ENCODE measurements at places on chromosomes 13 and 19.
A peak's percentile ranks its signal among the peaks of the same experiment; 100 is the strongest.

GRCh38 chr13:109884462-109884861 lies 98.1 kb upstream of the IRS2 start:
- no peak for DNase-seq

- DNase-seq: no peak
Measured at GRCh38 chr19:30328096-30328495, 44.1 kb upstream of the ZNF536 start.

DNA sequence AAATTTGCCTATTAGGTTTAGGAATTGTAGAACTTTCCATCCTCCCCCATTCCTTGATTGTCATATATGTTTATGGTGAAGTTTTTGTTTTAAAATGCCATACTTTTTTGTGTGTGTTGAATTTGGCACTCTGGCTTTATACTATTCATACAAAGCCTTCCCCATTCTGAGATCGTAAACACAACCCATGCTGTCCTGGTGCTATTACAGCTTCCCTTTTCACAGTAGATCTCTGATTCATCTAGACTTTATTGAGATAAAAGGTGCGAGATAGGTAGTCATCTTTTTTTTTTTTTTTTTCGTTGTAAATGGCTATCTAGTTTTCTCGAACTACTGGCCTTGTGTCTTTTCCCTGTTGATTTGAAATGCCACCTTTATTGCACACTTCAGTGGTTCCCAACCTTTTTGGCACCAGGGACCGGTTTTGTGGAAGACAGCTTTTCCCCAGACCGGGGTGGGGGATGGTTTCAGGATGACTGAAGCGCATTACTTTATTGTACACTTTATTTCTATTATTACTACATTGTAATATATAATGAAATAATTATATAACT lies 94.6 kb downstream of the LRCH1 start:
- DNase-seq: peak; percentile 48

DNA sequence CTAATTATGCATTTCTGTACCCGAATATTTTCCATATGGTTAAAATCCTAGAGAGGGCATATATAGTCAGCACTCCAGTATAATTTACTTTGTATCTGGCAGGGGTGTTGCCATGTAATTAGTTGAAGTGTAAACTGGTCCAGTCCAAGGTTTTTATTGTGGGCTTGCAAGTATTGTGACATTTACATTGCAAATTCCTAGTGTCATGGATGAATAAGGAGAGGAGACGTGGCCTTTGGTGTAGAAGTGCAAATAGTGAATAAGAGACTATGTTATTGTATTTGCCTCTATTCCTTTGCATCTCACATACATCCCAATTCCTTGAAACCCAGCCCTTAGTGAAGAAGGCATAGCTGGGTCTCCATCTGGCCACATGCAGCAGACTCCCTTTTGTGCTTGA lies 330.6 kb downstream of the ATP8A2 start:
- DNase-seq: peak; percentile 16

- DNase-seq: peak; percentile 79
Measured at GRCh38 chr19:45769821-45770191, 754 bp upstream of the SIX5 start.

DNA sequence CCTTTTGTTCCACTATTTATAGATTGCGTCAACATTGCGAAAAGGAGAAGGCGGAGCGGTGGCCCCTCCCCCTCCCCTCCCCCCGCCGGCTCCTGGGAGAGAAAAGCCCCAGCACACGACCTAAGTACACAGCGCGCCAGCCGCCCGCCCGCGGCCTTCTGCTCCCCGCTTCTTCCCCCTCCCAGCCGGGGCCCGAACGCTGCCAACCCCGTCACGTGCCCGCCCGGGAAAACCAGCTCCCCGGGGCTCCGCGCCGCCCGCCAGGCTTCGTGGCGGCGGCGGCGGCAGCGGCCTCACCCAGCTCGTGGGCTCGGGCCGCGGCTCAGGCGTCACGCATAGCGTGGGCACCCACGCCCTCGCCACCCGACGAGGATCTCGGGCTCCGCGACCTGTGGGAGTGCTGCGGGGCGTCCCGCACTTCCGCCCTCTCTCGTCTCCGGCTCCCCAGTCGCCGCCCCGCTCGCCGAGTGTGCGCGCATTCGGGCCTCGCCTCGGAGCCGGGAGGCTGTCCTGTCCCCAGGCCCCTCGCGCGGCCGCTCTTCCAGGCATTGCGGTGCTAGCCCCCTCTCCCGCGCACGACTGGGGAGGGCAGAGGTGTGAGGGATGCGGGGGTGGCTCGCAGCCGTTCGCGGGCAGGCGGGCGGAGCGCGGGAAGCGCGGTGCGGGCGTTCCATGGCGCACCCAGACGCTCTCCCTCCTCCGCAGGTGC lies 110.5 kb downstream of the KCNRG start:
- DNase-seq: peak; percentile 93

DNA sequence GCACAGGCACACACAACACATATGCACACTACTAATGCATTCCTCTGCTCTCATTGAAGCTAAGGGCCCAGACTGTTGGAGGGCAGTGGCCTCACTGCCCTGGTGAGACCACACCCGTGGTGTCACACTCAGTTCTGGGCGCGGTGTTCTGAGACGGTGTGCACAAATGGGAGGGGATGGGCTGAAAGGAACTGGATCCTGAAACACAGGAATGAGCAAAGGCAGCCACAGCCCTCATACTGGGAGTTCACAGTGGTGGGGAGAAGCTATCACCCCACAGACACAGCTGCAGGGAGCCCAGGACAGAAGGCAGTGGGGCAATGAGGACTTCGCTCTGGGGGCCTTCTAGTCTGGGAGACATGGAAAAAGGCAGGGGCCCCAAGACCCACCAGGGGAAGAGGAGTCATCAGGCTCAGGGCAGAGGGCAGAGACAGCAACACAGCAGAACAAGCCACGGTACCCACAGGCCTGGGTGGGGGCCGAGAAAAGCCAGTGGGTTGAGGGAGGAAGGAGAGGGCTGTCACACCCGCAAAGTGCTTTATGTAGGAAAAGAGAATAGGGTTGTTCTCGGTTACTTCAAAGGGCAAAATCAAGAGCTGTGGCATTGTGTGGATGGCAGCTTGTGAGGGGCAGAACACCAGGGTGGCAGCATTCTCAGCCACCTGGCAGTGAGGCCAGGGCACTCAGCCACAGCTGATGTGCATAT lies 75.4 kb upstream of the GPR183 start:
- no peak for DNase-seq

GRCh38 chr19:531753-532560 lies at the start of gene CDC34:
TSS of gene CDC34 (plus strand) at chr19:531760. CDS start at chr19:531932, 172 bp downstream.
- DNase-seq: peak; percentile 70

- no peak for DNase-seq
Measured at GRCh38 chr19:49560358-49560900, 19.9 kb downstream of the NOSIP start.

GRCh38 chr13:44540761-44541434 lies 35.2 kb downstream of the TSC22D1 start:
- DNase-seq: no peak

DNA sequence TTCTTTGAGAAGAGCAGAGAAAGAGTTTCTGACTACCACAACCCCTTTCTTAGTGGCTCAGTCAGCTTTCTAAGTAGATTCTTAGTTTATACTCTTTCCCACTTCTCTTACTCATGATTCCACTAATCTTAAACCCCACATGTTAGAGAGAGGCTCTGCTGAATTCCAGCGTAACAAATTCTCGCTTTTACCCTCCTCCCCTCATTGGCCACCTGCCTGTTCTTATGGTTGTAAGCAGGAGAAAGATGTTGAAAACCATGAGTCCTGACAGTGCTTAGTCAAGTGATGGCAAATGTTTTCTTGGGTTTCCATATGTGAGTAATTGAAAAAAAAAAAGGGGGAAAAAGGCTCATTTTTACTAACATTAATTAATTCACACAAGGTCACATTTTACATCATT lies 125.9 kb downstream of the ZDHHC20 start:
- no peak for DNase-seq

DNA sequence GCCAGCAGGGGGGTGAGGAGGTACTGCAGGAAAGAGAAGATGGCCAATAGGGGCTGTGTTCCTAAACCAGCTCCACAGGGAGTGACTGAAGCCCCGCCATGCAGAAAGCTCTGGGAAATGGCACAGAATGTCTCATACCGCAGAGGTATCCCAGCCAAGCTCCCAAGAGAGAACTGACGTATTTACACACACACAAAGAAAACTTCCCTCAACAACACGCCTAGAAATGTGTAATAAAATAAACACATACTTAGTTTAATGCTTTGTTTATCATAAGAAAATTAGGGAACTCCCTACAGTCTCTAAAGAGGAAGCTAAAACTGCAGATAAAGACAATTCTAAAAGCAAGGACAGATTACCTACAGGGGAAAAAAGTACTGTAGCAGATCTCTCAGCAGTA lies 40.0 kb downstream of the ESD start:
- DNase-seq: no peak

DNA sequence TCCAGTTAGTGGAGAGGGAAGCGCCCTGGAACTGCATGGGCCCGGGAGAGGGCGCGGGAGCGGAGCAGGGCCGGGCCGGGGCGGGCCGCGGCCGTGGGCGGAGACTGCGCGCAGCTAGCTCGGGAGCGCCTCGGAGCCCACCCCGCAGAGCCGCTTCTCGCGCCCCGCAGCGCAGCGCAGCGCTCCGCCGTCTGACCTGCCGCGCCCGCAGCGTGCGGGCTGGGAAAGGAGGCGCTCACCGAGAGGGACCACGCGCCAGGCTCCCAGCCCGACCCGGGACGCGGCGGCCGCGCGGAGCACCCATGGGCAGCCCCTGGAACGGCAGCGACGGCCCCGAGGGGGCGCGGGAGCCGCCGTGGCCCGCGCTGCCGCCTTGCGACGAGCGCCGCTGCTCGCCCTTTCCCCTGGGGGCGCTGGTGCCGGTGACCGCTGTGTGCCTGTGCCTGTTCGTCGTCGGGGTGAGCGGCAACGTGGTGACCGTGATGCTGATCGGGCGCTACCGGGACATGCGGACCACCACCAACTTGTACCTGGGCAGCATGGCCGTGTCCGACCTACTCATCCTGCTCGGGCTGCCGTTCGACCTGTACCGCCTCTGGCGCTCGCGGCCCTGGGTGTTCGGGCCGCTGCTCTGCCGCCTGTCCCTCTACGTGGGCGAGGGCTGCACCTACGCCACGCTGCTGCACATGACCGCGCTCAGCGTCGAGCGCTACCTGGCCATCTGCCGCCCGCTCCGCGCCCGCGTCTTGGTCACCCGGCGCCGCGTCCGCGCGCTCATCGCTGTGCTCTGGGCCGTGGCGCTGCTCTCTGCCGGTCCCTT lies at the start of gene MLNR:
Gene MLNR, plus strand, starts transcription at position 303 of the 820 bp plus-strand sequence. Its CDS starts 0 bp downstream, at position 303.
- peak; percentile 69 for DNase-seq

- DNase-seq: no peak
Measured at GRCh38 chr13:76729691-76730090, 156.5 kb downstream of the KCTD12 start.

GRCh38 chr13:77717508-77717907 lies 20.0 kb downstream of the SLAIN1 start:
- no peak for DNase-seq

DNA sequence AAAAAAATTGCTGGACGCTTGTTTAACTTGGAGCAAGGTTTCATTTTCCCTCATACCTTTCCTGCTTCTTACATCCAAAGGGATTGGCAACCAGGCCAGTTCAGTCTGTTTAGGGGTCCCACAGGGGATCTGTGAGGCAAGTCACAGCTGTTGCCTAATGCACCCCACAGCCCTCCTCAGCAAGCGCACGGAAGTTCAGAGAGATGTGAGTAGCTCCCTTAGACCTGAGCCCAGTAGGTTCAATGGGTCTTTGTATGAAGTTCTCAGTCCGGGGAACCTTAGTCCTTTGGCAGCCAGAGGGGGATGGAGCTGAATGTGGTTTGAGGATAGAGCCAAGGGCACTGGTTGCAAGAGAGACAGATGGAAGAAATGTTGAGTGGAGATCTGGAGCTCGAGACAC lies 13.0 kb downstream of the SAMD4B start:
- DNase-seq: no peak

DNA sequence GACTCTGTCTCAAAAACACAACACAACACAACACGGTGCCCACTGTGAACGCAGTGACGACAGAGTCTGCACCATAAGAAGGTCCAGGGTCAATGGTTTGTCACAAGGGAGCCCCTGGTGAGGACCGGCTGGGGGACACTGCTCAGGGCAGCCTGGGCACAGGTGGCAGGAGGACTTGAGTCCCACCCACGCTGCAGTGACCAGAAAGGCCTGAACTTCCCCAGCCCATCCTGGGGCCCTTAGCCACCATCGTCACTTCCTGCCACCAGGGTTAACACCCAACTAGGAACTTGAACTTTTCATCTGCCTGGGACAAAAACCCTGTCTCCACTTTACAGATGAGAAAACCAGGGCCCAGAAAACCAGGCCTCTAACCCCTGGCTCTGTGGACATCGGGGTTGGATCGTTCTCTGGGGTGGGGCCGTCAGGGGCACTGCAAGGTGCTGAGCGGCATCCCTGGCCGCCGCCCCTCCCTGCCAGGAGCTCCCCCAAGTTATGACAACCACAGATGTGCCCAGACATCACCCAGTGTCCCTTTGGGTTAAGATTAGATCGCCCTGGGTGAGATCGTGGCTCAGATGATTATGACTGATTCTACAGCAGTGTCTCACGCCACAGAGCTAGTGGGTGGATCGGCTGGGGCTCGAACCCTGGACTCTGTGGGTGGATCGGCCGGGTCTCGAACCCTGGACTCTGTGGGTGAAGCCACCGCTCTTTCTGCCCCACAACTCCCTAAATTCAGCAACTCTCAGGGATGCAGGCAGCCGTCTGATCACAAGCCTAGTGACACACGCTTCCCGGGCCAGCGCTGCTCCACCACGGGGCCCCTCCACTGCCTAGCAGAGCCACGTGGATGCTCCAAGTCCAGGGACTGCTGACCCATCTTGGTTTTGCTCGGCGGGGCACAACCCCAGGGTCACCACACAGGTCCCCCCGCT lies 14.0 kb downstream of the MOB3A start:
- no peak for DNase-seq

- DNase-seq: peak; percentile 60
Measured at GRCh38 chr13:98405690-98406344, 171.1 kb downstream of the STK24 start.

DNA sequence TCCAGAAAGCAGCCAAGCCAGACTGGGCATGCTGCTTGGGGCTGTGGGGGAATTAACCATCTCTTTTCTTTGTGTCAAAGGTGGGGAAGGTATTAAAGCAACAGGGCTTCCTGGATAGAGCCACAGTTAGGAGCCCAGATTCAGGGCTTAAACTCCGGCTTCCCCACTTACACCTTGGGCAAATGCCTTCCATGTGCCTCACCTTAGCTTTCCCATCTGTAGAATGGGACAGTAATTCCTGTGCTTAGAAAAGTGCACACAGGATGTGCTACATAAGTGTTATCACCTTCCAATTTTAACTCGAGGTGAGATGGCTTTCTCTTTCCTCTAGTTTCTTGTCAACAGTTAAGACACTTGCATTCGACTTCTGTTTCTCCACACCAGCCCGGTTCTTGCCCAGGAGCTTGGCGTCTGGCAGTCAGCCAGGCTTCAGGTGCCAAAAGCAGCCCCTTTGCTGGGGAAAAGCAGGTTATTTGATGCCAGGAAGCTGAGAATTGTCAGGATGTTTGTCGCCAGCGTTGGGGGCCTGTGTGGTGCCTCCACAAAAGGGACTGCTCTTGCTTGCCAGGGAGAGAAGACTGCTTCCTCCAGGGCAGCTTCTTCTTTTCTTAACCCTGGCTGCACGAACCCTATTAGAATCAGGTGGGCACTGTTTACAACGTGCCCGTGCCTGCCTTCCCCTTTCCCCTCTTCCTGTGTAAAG lies 79.2 kb downstream of the SIPA1L3 start:
- DNase-seq: no peak

- no peak for DNase-seq
Measured at GRCh38 chr13:43573802-43574514, 212.8 kb downstream of the ENOX1 start.
